ENCODE measurements at places on chromosomes 7 and 10. TPM values are rescaled to one million over a fixed set of nuclear protein-coding genes. Genes with fewer than 3 reads are reported as not detected.

SLC16A9 gene
- total RNA-seq: 38.5 TPM

CRHR2 gene
- total RNA-seq: not detected

DNA sequence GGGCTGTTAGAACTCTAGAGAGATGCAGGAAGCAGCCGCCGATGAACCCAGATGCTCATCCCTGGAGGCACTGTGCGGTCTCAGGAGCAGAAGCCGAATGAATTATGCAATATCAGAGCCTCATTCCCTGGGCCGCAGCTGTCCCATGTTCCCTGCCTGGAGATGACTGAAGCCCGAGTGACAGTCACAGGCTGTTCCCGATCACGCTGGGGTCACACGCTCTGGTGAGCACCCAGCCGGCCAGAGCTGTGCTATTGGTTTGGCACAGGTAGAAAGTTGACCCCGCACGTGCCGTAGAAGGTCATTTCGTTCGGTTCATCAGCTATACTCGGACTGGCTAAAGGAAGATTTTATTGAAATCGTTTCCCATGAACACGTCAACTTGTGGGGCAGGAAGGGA lies 140.5 kb upstream of the SH2B2 start:
- no peak for DNase-seq

DNA sequence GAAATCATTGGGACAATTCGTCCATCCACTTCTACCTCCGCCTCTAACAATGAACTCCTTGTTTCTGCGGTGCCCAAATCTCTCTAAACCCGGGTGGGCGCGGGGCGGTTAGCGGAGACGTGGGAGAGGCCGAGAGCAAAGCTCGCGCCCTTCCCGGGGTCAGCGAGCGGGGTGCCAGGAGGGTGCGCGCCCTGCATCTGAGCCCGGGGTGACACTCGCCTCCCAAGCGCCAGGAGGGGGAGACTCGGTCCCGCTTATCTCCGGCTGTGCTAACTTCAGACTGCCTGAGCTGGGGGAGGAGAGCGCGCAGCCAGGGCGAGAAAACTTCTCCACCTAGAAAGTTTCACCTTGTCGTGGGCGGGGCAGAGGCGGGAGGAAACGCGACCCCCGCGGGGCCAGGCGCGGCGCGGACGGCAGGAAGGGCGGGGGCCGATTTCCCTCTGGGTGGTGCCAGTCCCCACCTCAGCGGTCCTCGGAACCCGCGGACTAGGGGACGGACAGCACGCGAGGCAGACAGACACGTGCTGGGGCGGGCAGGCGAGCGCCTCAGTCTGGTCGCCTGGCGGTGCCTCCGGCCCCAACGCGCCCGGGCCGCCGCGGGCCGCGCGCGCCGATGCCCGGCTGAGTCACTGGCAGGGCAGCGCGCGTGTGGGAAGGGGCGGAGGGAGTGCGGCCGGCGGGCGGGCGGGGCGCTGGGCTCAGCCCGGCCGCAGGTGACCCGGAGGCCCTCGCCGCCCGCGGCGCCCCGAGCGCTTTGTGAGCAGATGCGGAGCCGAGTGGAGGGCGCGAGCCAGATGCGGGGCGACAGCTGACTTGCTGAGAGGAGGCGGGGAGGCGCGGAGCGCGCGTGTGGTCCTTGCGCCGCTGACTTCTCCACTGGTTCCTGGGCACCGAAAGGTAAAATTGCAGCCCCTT lies at the start of gene MET:
TSS of gene MET (plus strand) at position 516 of the 915 bp plus-strand sequence. CDS start 26,889 bp downstream, outside the sequence.
- peak; percentile 91 for DNase-seq

DNA sequence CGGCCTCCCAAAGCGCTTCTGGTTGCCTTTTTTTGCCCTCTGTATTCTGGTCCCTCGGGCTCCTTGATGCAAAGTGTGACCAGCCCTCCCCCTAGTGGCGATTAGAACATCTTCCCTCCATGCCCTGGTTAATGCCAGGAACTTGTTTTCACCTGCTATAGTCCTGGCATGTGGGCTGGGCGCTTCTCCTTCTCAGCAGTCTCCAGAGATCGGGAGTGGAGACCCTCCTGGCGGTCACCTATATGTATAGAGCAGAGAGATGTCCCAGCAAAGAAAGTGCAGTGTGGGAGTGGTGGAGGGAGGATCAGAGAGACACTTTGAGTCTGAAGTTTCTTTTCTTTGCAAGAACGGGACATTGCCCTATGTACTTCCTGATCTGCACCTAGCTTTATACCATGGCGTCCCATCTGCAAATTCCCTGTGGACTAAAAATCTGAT lies 264.1 kb downstream of the OTUD1 start:
- peak; percentile 62 for DNase-seq

A1CF gene
- total RNA-seq: not detected

GRCh38 chr10:83184641-83185040 lies 954.7 kb upstream of the GHITM start:
- DNase-seq: no peak

- no peak for DNase-seq
These were observed 57.8 kb downstream of the GAD2 start for GRCh38 chr10:26274391-26274790.

DNA sequence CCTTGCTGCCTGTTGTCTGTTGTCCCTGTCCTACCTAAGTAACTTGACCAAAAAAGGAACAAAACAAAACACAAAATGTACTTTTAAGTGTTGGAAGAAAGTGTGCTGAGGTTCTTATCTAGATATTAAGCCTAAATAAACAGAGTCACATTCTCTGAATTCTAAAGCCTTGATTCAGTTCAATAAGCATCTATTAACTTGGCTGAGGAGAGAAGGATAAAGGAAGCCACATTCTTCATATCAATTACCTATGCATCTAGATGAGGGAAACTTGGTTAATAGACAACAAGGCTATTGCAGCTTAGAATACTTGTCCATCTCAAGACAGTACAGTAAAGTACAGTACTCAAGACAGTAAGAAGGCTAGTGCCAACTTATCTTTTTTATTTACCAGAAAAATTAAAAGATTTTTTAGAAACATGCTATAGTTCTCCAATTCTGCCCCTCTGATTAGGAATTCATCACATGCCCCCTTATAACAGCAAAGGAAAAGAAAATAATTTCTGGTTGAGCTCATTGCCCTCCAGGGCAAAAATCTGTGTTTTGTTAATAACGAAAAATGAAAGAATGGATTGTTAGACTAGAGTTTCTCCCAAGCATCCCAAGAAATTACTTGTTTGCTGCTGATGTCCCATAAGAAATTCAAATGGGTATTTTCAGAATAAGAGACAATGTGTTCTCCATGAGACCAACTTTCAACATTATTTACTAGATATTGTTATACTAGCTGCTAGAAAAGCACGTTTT lies 546.5 kb upstream of the SEMA3D start:
- no peak for DNase-seq

- DNase-seq: no peak
These were observed 480.5 kb downstream of the PHTF2 start for GRCh38 chr7:78279032-78279431.

- DNase-seq: no peak
These were observed 82.9 kb upstream of the NAMPT start for GRCh38 chr7:106367664-106368063.

- DNase-seq: no peak
These were observed 34.6 kb downstream of the ANKRD7 start for GRCh38 chr7:118259115-118259514.

POLR2J2 gene
- 2.0 TPM for total RNA-seq

DNA sequence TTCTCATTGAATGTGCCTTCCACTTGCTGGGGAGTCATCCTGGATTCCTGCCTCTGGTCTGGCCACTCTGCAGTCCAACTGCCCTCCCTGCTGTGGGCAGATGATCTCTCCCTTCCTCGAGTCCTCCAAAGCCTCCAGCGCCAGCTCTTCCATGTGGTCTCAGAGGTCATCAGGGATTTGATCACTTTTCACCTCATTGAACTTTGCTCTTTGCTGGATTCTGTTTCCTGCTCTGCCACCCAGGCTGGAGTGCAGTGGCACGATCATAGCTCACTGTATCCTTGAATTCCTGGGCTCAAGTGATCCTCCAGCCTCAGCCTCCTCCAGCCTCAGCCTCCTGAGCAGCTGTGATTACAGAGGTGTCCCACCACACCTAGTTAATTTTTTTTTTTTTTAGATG lies 22.1 kb upstream of the TBXAS1 start:
- no peak for DNase-seq

PLEKHS1 gene
- not detected for total RNA-seq

DLX5 gene
- total RNA-seq: 0.54 TPM

- DNase-seq: no peak
These were observed 109.8 kb downstream of the PIP4K2A start for GRCh38 chr10:22604344-22605126.

DNA sequence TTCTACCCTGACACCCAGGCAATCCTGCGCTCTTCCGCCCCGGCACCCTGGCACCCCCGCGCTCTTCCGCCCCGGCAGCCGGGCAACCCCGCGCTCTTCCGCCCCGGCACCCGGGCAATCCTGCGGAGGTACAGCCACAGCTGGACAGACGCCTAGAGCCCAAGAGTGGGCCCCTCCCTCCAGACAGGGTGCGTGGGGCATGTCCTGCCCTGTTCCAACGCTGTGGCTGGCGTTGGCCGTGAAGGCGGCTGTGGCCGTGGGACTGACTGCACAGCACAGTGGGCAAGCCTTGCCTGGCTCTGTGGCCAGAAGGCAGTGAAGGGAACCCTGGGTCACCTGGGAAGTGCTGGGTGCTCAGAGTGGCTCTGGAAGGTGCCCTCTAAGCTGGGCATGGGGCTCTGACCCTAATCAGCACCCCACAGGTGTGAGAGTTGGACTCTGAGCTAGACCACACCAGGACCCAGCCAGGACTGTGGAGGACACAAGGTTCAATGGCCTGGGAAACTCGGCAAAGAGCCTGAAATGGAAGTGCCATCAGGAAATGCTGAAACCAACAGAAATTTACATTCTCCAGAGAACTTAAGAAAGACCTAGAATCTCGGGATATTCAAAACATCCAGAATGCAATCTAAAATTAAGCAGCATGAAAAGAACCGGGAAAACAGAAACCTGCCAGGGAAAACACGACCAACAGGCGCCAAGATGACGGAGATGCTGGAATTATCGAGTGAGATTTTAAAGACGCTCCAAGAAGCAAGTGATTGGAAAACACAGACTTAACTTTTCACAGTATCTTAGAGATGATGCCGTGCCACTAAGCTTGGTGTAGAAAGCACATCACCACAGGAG lies 253.6 kb downstream of the ELFN1 start:
- no peak for DNase-seq

VWDE gene
- total RNA-seq: 8.6 TPM

DNA sequence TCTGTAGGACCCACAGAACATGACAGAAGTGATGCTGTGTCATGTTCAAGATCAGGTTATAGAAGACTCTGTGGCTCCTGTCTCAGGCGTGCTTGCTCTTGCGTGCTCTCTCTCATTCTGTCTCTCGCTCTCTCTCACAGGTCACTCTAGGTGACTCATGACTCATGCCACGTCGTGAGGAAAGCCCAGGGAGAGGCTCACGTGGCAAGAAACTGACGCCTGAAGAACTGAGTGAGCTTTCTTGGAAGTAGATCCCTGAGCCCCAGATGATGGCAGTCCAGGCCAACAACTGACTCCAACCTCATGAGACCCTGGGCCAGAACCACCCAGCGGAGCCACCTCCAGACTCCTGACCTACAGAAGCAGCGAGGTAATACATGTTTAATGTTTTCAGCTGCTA lies 103.3 kb downstream of the DNMBP start:
- no peak for DNase-seq

DNA sequence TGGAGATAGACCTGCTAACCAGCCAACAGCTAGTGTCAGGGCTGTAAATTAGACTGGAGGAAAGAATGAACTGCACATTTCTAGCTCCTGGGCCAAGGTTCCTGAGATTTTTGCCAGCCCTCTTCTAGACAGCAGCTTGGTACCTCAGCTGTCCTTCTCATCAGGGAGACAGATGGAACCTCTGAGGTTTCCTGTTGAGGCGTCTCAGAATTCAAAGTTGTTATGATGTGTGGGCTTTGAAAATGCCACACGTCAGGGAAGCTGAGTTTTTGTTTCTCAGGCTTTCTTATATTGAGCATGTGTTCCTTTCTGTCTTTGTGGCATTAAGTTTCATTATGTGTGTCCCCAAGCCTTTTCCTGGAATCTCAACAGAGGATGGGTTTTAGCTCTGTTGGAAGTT lies 736.6 kb downstream of the AUTS2 start:
- DNase-seq: no peak

UNC5B gene
- 5.1 TPM for total RNA-seq

SPDYE2 gene
- total RNA-seq: not detected

GRCh38 chr10:97868134-97868685 lies 18.6 kb downstream of the GOLGA7B start:
- DNase-seq: no peak

- no peak for DNase-seq
These were observed 45.3 kb downstream of the PRF1 start for GRCh38 chr10:70557086-70557845.

ITPRID1 gene
- total RNA-seq: not detected

DNA sequence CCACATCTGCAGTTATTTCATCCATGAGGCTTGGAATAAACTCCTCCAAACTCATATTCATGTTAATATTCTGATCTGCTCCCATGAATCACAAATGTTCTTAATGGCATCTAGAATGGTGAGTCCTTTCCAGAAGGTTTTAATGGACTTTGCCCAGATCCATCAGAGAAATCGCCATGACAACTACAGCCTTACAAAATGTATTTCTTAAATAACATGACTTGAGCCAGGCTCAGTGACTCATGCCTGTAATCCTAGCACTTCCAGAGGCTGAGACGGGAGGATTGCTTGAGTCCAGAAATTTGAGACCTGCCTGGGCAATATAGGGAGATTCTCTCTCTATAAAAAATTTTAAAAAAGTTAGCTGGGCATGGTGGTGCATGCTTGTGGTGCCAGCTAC lies 102.1 kb upstream of the TMEM168 start:
- no peak for DNase-seq

GRCh38 chr7:77657427-77658224 lies 38.6 kb upstream of the RSBN1L start:
- no peak for DNase-seq

DNMBP gene
- 14.6 TPM for total RNA-seq

- peak; percentile 0 for DNase-seq
These were observed 108.2 kb downstream of the INPP5A start for GRCh38 chr10:132645630-132646442.

- DNase-seq: no peak
These were observed 60.6 kb downstream of the PTPRN2 start for GRCh38 chr7:158527038-158527437.

DNA sequence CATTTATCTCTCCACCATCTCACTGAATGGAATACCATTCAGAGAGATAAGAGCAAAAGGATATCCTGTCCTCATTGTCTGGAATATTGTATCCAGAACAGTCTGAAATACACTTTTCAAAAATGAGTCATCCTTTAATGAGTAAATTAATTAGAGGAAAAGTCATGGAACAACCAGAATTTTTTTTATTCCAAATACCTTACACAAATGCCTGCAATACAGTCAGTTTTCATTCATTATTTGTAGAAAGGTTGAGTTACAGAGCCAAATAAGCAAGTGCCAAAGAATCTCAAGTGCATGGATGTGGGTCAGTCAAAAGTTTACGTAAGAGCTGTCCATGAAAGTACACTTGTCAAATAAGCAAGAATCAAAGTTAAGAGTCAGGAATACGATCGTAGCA lies 482.6 kb downstream of the IPMK start:
- peak; percentile 8 for DNase-seq

GRCh38 chr7:82410461-82410860 lies 33.1 kb downstream of the CACNA2D1 start:
- peak; percentile 2 for DNase-seq
